Stimulated activated CD4-positive, alpha-beta T cell treated with anti-CD3 and anti-CD28 coated beads, Interleukin-15, amount 100 ng/mL, for 1 hour (primary cell): ENCODE measurements at places on chromosomes 1 and 21.

- DNase-seq: no peak
Measured at GRCh38 chr1:234751678-234752077, 141.7 kb upstream of the IRF2BP2 start.

GRCh38 chr1:89465201-89465600, 59.4 kb upstream of the LRRC8B start:
- DNase-seq: no peak

DNA sequence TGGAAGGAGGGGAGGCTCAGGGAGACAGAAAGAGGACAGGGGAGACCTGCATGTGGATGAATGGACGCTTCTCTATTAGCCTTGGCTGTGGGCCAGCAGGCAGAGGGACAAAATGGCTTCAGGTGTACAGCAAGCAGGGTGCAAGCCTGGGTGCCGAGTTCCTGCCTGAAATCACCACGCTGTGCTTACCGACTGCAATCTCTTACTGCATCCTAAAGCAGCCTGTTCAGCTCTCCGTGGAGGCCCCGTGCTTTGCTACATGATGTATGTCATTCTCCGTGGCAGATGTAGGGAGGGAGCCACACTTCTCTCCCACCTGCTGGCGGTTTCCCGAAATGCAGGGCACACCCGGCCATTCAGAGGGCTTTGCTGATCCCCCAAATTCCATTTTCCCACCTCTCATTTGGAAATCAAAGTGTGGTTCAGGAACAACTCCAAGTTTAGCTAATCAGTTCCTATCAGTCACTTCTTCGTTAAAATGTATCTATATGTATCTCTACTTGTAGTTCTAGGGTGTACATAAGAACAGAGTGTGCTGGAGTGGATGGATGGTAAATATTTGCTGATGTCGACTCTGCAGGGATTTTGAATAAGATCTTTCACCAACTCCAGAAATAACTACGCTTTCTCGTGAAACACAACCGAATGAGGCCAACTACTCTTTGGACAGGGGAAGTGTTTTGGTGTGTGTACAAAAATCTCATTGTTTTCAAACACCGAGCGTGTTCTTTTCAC, 122.3 kb upstream of the BACE2 start:
- no peak for DNase-seq

DNA sequence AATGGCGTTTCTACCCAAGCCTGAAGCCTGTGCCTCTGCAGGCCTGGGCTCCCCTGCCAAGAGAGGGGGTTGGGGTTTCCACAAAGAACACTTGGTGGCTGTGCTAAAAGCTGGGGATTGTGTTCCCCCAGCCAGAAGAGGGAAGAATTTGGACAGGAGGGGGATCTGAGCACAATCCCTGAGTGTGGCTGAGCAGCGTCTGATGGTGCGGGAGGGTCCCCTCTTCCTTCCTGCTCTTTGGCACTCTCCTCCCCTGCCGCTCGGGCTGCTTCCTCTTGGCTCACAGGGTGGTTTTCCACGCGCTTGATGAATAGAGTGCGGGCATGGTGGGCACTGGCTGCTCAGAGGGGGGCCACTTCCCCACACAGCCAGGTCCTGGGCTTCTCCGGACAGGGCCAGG, 3.7 kb downstream of the GPR37L1 start:
- no peak for DNase-seq

- DNase-seq: no peak
Measured at GRCh38 chr1:222970040-222970439, 155.2 kb downstream of the DISP1 start.

DNA sequence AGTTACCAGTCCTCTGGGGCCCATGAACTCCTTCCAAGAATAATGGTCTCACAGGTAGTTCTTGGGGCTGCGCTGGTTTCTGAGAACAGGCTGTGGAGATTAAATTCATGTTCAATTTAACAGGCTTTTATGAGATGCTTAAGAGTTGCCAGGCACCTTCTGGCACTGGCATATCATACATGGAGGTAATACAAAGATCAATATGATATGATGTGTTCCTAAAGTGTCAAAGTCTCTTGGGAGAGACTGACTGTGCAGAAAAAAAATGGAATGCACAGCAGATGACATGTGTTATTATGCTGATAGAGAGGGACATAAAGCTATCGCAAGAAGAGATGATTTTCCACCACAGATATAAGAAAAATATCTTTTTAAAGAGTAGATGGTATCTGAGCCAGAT, 6.8 kb downstream of the CYP2J2 start:
- no peak for DNase-seq

DNA sequence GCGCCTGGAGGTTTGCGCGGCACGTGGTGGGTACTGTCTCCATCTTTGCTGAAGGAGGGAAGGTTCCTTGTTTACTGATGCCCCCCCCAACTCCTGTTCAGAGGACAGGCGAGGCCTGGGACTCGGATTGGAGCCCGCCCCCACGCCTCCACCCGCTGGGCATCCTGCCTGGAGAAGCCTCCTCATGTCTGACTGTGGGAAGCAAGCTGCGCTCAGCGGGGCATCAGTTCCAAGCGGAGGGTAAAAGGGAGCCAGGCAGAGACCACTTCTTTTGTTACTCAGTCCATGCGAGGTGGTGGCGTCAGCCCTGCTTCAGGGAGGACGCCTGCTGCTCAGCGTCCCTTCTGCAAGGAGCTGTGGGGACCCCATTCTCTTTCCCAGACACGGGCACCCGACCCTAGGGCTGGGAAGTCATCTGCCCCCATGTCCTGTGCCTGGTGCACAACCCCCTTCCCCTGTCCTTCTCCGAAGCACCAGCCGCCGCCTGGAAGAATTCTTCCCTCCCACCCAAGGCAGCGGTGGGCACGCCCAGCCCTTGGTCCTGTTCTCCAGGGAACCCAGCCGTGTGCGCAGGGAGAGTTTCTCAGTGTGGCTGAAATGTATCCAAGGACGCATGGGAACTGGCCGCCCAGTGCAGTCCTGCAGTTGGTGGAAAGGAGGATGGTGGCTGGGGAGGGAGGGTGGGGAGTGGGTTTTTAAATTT, 414.0 kb downstream of the CAMTA1 start:
- no peak for DNase-seq
